Aorta (tissue), 5 donors: ENCODE measurements at places on chromosomes 12 and 14. TPM values are rescaled to one million over a fixed set of nuclear protein-coding genes. Genes with fewer than 3 reads are reported as not detected.

Gene PIWIL1
- total RNA-seq, result not detected

- H3K27ac ChIP-seq, result no peak overlapping the region
- H3K4me3 ChIP-seq, result no peak overlapping the region
- no peaks in the 10 kb centered on the region for H3K27me3 ChIP-seq
- H3K4me1 ChIP-seq, result no peaks in the 10 kb centered on the region
Measured at GRCh38 chr12:6461401-6462233, 8.9 kb downstream of the VAMP1 start.

- H3K27me3 ChIP-seq, result no peaks in the 10 kb centered on the region
- H3K4me1 ChIP-seq, result no peaks in the 10 kb centered on the region
- H3K27ac ChIP-seq, result no peak overlapping the region
- no peak for DNase-seq
Measured at GRCh38 chr12:10584415-10584814, 29.0 kb downstream of the MAGOHB start.

Gene NPAS3
- 0.71 TPM for total RNA-seq

- no peak overlapping the region for H3K27ac ChIP-seq
- peaks cover 3% of the 10 kb centered on the region for H3K4me1 ChIP-seq
- no peak for DNase-seq
- no peaks in the 10 kb centered on the region for H3K36me3 ChIP-seq
- no peaks in the 10 kb centered on the region for H3K27me3 ChIP-seq
Measured at GRCh38 chr12:91857813-91858542, 287.7 kb downstream of the BTG1 start.

DNA sequence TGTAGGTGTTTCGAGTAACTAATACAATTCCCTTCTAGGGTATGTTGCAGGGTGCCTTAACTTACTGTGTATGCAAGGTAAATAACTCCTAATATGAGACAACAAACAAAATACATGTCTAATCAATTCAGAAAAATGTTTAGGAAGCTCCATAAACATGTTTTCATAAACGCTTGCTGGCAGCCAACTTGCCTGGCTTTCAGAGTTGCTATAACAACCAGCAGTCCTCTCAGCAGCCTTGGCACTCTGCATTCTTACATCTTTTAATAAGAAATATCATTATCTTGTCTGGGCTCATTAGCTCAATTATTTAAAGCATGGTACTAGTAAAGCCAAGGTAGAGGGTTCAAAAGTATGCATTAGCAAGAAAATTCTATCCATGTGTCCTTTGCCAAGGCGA, 477.4 kb downstream of the APAF1 start:
- DNase-seq, result no peak
- H3K4me1 ChIP-seq, result no peaks in the 10 kb centered on the region
- no peak overlapping the region for H3K4me3 ChIP-seq
- H3K27ac ChIP-seq, result no peak overlapping the region

DNA sequence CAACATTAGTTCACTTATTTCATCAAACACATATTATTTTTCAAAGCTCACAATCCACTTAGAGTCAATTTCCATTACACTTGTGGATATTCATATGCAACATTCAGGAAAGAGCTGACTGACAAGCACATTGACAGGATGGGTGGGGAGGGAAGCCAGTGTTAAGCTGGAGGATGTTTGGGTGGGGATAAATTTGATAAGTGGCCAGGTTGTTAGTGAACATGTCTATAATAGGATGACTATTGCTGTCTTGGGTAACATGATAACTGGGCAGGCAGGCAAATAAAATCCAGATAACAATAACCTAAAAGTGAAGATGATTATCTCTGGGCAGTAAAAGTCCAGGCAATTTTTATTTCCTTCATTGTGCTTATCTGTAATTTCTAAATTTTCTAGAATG, 73.8 kb upstream of the OSBPL8 start:
- H3K27me3 ChIP-seq, result no peaks in the 10 kb centered on the region
- H3K4me3 ChIP-seq, result no peak overlapping the region

Gene BEGAIN
- total RNA-seq, result 1.6 TPM

- H3K27ac ChIP-seq, result peak overlapping the region; percentile 34
- no peaks in the 10 kb centered on the region for H3K27me3 ChIP-seq
- peaks cover 6% of the 10 kb centered on the region for H3K4me1 ChIP-seq
- DNase-seq, result peak; percentile 88
- no peaks in the 10 kb centered on the region for H3K36me3 ChIP-seq
- no peak overlapping the region for H3K4me3 ChIP-seq
Measured at GRCh38 chr14:23154964-23155587, 28.4 kb downstream of the SLC7A8 start.

DNA sequence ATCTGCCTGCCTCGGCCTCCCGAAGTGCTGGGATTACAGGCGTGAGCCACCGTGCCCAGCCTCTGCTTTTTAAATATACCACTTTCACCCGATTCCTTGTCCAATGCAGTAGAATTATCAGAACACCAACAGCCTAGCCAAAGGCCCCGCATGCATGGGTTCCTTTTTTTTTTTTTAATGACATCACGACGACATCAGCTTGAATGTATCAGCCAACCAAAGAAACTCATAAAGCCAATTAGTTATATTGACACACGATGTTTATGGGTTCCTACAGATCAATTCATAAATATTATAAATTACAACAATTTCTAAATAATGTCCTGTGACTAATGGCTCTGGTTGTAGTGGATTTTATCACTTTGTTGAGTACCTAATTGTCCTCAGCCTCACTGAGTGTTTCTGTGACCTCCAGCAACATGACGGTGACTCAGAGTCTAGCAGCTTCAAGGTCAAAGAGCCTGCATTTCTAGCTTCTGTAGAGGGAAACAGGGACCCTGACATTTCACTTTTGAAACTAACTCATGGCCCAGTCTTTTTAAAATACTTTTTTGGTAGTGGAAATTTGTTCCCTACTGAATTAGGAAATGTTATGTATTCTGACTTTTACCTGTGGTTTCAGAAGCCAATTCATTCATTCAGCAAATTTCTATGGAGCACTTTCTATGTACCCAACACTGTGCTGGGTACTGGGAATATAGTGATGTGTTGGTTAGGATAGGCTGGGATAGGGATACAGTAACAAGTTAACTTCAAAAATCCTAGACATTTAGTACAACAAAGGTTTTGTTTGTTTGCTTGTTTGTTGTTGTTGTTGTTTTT, 144.1 kb downstream of the SUDS3 start:
- no peak overlapping the region for H3K27ac ChIP-seq
- no peaks in the 10 kb centered on the region for H3K4me1 ChIP-seq
- DNase-seq, result no peak
- H3K27me3 ChIP-seq, result no peaks in the 10 kb centered on the region
- no peaks in the 10 kb centered on the region for H3K36me3 ChIP-seq

Gene CCDC196
- not detected for total RNA-seq

Gene PXMP2
- 13.0 TPM for total RNA-seq

DNA sequence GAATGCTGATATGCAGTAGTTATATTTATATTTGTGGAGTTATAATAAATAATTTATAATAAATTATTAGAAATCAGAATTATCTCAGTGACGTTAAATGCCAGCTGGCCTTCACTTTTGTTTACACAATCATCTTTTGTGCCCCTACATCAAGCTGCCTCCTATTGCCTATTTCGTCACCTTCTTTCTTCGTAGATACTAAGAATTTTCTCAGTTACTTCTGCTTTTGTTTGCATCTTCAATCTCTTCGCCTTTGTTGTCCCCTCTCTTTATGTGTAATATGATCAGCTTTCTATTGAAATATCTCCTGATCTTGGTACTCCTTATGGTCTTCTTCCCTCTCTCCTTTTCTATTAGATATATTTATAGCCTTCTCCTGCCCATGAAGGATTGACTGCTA, 197.0 kb downstream of the ERC1 start:
- no peak for DNase-seq
- no peak overlapping the region for H3K4me3 ChIP-seq
- no peaks in the 10 kb centered on the region for H3K4me1 ChIP-seq

DNA sequence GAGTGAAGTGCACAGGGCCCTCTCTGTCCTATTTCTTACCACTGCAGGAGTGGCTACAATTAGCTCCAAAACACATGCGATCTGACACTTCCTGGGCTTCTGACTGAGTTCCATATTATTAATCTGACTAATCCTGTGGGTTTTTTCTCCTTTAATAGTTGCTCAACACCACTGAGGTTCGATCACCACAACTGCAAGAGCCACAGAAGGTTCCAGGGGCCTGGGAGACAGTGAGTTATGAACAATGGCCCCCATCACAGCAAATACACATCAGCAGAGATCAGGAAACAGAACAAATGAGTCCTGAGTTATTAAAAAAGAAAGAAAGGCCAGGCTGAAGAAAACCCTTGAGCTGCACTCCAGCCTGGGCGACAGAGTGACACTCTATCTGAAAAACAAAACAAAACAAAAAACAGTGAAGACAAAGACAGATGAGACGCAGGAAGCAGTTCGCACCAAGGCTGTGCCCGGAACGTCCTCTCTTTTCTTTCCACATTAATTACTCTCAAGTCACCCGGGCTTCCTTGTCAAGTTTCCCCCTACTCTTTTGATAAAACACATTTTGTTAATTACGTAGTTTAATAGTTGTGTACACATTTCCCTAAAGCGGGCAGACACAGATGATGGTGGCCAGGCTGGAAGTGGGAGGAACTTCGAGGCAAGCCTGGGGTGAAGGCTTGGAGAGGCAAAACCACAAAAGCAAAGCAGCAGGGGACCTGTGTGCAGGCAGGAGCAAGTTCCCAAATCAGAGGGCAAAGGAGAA, 42.7 kb downstream of the CDC42BPB start:
- H3K4me1 ChIP-seq, result no peaks in the 10 kb centered on the region
- no peaks in the 10 kb centered on the region for H3K36me3 ChIP-seq
- H3K27me3 ChIP-seq, result no peaks in the 10 kb centered on the region
- H3K4me3 ChIP-seq, result no peak overlapping the region
- no peak overlapping the region for H3K27ac ChIP-seq

DNA sequence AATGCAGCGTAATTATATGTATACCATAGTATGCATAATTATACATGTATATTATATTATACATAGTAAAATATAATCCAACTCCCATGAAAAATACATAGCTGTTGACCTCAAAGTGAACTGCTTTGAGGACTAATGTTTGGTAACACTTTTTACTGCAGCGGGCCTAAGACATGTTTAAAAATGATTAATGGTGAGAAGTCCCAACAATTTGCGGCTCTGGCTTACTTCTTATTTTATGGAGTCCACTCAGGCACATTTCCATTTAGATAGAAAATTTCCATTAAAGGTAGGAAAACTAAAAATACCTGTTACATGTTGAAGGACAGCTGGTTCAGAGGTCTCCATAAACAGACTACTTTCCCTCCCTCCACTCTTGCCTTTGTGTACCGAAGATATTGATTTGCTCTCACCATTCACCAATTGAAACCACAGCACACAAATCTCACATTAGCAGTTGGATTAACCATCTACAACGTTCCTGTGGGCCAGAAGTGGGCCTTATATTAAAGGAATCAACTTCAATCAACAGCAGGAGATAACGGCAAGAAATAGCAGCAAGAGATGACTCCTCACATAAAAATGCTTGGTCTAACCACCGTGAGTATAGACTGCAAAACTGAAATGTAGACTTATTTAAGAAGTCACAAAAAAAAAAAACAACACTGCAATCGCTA, 14.1 kb upstream of the NT5DC3 start:
- no peak overlapping the region for H3K27ac ChIP-seq
- H3K4me3 ChIP-seq, result no peak overlapping the region
- no peaks in the 10 kb centered on the region for H3K27me3 ChIP-seq

DNA sequence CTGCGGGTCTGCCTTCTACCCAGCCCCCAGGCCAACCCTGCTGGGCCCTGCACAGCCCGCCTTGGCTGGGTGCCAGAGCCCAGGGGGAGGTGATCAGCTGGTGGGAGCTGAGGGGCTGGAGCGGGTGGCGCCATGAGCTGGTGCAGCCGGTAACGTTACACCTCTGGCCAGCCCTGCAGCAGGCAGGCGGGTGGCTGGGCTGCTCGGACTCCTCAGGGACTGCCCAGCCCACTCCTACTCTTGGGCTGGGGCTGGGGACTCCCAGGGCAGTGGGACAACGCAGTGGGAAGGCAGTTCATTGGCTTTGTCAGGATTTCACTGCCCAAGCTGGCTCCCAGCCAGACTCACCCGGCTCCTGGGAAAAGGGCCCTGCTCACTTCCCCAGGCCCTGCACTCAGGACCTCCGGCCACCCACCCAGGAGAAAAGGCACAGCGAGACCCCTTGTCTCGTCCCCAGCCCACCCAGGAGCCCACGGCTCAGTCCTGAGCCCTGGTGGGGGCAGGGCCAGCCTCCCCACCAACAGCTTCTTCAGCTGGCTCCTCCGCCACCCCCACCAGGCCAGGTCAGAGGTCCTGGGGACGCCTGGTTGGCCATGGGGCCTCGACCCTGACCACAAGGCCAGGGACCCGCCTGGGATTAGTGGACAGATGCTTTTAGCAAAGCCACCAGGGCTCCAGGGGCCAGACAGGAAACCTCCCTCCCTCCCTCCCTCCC, 1.0 kb downstream of the PGF start:
- H3K4me3 ChIP-seq, result peak overlapping the region; percentile 42
- H3K36me3 ChIP-seq, result no peaks in the 10 kb centered on the region
- H3K27me3 ChIP-seq, result no peaks in the 10 kb centered on the region
- H3K4me1 ChIP-seq, result no peaks in the 10 kb centered on the region
- peak overlapping the region; percentile 28 for H3K27ac ChIP-seq

DNA sequence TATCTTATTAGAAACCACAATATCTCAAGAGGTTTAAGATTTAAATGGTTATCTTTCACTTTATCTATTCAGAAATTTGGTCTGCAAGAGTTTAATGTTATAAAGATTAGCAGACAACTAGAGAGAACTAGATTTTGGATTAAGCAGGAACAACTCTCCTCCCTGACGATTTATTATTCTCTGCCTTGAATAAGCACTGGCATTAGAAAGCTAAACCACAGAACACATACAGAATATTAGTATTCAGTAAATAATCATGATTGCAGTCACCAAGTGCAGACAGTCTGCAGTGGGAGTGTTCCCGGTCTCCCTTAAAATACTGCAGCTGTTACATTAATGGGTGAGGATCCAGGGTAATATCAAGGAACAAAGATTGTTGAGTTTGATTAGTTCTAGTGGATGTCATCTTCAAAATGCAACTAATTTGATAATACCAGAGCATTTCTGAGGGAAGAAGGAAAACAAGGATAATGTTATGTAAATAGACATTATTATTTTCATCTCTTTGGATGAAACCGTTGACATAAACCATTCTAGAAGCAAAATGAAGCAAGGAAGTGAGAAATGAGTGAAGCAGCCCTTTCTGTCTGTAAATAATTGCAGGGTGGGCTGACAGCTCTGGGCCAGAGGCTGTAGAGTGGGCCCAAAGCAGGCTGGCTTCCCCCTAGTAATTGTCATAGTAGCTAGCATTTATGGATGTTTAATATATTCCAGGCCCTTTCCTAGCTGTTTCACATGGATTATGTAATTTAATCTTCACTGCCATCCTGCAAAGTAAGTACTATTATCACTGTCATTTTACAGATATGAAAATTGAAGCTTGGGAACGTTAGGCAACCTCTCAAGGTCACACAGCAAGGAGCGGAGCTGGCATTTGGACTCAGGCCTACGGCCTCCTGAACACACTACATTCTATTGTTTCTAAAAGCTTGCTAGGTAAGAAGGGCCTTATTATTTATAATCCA, 79.4 kb downstream of the DYRK2 start:
- H3K27me3 ChIP-seq, result no peaks in the 10 kb centered on the region
- no peaks in the 10 kb centered on the region for H3K4me1 ChIP-seq
- H3K36me3 ChIP-seq, result no peaks in the 10 kb centered on the region
- no peak overlapping the region for H3K4me3 ChIP-seq
- no peak for DNase-seq

Gene PRKCH
- total RNA-seq, result 32.2 TPM

- no peaks in the 10 kb centered on the region for H3K4me1 ChIP-seq
- no peaks in the 10 kb centered on the region for H3K27me3 ChIP-seq
- peak overlapping the region; percentile 76 for H3K27ac ChIP-seq
- no peak for DNase-seq
- no peak overlapping the region for H3K4me3 ChIP-seq
Measured at GRCh38 chr12:110180591-110181005, 56.4 kb downstream of the IFT81 start.
